ENCODE measurements at places on chromosomes 11 and 22.

DNA sequence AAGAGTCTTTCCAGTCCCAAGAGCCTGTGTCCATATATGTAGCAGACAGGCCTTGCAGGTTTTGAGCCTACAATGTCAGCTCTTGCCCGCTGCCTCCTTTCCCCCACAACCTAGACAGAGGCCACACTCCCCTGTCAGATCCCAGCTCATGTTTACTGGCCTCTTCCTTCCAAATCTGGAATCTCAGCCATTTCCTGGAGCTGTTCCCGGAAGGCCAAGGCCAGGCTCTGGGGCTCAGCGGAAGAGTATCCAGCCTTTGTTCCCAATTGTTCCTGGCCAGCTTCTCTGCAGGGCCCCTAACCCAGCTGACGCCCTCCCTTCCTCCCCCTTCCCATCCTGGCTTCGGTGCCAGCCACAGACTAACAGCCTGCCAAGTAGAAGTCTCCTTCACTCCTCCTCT lies 1.0 kb upstream of the ROBO4 start:
- no peak for DNase-seq

- no peak for DNase-seq
Measured at GRCh38 chr11:65917434-65918210, 1.2 kb downstream of the C11orf68 start.

DNA sequence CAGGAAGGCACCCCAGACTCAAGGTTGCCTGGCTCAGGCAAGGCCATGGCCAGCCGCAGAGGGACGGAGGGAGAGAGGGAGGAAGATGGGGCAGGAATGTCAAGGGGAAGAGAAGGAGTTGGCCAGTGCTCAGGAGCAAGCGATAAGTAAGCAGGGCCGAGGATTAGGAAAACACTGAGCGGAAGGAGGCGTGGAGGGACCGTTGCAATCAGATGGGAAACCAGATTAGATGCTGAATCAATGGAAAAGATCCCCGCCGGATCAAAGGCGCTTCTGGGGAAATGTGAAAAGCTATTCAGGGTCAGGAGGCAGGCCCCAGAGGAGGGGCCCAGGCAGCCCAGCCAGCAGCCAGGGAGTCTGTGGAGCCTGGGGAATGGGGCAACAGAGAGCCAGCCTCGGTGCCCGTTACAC lies 26.6 kb upstream of the MYEOV start:
- no peak for DNase-seq

DNA sequence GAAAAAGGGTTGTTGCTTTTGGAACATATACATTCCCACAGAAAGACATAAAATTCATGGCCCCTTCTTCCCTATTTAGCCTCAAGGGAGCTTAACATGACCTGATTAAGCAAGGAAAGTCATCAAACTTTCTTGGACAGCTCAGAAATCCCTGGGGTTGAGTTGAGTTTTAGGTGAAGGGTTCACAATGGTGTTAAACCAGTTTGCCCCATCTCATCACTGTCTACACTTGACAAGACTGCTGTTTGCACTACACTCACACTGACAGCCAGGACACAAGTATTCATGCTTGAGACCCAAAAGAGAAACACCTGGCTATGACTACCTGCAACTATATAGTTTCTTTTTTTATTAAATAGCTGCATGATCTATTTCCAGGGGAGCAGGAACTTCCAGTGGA lies 209.8 kb upstream of the TMEM45B start:
- no peak for DNase-seq

DNA sequence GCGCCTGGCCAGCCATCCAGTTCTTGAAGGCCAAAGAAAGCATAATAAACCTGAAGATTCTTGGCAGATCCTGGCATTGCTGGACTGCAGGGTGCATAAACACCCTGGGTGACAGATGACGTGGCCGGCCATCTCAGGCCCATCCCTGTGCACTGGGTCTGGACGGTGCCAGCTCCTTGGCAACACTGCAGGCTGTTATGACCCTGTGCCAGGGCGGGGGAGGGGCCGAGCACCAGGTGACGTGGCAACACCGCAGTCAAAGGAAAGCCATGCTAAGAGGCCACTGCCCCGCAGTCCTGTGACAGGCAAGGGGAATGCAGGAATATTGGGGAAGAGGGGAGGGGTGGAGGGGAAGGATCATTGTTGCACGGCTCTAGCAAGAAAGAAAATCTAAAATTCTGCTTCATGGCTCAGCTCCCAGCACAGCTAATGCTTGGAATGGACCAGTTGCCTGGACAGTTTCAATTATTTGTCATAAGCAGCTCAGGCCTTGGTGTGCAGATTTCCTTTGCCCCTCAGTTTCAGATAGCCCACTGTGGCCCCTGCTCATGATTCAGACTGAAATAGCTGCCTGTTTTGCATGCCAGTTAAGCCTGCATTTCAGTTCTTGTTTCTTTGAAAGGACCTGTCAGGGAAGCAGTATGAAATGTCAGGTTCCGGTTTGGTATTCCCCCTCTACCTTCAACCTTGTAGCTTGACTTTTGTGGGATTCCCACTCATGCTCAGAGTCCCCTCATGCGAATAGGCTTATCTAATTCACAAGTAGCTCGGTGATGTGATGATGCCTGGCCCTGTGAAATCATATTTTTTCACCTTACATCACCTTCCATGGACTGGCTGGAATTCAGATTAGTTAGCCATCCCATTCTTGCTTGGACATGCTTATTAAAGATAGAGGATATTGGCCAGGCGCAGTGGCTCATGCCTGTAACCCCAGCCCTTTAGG lies 29.7 kb upstream of the DDX6 start:
- DNase-seq = peak; percentile 8

DNA sequence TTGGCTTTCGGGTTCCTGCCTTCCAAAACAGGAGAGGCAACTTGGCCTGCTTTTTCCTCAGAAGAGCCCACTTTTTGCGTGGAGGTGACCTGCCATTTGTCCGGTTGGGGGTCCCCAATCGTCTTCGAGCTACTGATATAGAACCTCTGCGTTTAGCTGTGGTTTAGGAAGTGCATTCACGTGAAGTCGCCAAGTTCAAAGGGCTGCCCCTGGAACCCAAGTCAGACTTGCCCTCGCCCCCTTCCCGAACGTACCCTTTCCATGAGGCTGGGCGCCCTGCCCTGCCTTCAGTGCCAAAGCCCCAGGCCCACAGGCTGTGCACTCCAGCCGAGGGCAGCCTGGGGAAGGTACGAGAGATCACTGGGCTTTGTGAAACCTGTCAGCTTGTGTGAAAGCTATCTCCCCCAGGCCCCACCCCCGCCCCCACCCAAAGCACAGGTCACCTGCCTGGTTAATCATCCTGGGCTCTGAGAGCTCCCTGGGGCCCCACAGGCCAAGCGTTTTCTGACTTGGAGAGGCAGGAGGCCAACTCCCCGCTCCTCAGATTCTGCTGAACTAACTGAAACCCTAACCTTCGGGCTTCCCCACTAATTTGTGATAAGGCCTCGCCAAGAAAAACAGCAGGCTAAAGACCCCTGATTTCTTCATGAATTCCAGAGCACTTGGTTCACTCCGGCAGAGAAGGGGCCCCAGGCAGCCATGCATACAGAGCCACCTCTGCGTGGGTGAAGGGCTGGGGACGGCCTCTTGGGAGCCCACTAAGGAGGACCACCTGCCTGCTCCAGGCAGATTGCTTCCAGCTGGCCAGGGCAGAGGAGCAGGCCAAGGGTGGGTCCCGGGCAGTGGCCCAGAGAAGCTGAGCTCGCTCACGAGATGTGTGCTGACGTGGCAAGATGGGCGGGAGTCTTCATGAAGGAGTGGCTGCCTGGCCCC lies 25.8 kb upstream of the KCNQ1OT1 start:
- DNase-seq = peak; percentile 70

GRCh38 chr11:46944356-46945075 lies 8.0 kb downstream of the CSTPP1 start:
- no peak for DNase-seq

- DNase-seq = no peak
Measured at GRCh38 chr22:37843741-37844089, 419 bp downstream of the ANKRD54 start.

- DNase-seq = no peak
Measured at GRCh38 chr11:59207988-59208451, 4.7 kb downstream of the MPEG1 start.

- DNase-seq = no peak
Measured at GRCh38 chr22:49073873-49074417, 753.7 kb downstream of the BRD1 start.

DNA sequence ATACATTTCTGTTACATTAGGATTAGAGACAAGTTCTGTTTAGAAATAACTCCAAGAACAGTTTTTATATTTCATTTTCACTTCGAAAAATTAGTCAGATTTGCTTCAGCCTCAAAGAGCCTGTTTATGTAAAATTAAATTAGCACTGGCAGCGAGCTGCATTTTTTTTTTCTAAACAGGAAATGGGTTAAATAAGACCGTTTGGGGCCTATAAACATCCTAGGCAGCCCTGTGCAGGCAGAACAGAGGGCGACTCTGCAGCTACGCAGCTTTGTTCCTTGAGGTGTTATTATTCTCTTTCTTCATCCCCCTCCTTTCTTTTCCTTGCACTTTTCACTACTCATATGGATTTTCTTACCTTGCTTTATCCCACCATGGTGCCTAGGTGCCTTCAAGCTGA lies 48.7 kb downstream of the CWC15 start:
- DNase-seq = no peak

GRCh38 chr11:78080084-78080817 lies 589 bp upstream of the NDUFC2 start:
- DNase-seq = no peak

DNA sequence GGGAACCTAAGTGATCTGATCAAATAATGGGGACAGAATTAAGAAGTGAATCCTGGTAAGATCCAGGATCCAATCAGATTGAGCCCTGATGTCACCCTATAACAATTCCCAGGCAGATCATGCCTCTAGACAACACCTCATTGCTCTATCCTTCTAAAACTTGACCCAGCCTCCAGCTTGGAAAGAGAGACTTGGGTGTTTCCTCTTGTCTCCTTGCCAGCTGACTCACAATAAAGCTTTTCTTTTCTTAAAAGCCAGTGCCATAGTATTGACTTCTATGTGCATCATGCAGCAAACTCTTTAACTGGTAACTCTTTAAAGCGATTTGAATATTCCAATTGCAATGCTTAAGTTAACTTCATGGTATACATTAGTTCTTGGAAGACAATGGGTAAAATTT lies 109.6 kb upstream of the CHORDC1 start:
- DNase-seq = no peak

- DNase-seq = no peak
Measured at GRCh38 chr11:66126064-66126463, 56.0 kb downstream of the PACS1 start.

- no peak for DNase-seq
Measured at GRCh38 chr11:115317277-115318185, 186.7 kb downstream of the CADM1 start.

GRCh38 chr11:12241971-12242672 lies 131.7 kb downstream of the MICAL2 start:
- no peak for DNase-seq

GRCh38 chr11:65654375-65655349 lies 8.1 kb downstream of the RELA start:
- no peak for DNase-seq

DNA sequence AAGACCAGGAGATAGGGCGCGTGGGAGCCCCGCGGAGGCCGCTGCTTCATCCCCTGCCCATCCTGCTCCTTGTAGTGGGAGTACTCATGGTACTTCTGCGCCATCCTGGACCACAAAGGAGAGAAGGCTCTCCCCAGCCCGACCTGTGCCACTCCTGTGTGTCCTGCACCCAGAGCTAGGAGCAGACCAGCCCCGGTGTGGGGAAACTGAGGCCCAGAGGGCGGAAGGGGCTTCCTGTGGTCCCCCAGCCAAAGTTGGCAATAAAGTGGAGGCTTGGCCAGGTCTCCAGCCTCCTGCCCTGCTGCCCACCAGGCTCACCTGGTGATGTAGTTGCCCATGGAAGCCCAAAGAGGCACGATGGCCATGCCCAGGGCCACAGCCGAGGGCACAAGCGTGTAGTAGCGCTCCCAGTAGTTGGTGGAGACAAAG lies 4.7 kb downstream of the UNC93B1 start:
- no peak for DNase-seq

- DNase-seq = peak; percentile 65
Measured at GRCh38 chr22:18156878-18157713, 7.1 kb downstream of the USP18 start.

DNA sequence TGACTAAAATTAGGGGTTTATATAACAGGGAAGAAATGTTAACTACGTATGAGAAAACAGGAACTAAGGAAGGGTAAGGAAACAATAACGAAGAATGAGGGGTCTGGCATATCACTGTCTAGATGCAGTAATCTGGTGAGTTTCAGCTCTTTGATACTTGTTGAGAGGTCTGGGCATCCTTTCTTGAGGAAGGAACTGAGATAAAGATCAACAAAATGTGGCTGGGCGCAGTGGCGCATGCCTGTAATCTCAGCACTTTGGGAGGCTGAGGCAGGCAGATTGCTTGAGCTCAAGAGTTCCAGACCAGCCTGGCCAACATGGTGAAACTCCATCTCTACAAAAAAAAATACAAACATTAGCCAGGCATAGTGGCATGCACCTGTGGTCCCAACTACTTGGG lies 2.7 kb downstream of the DCDC1 start:
- DNase-seq = no peak

GRCh38 chr22:31271485-31271884 lies 20.8 kb downstream of the PIK3IP1 start:
- DNase-seq = peak; percentile 41

DNA sequence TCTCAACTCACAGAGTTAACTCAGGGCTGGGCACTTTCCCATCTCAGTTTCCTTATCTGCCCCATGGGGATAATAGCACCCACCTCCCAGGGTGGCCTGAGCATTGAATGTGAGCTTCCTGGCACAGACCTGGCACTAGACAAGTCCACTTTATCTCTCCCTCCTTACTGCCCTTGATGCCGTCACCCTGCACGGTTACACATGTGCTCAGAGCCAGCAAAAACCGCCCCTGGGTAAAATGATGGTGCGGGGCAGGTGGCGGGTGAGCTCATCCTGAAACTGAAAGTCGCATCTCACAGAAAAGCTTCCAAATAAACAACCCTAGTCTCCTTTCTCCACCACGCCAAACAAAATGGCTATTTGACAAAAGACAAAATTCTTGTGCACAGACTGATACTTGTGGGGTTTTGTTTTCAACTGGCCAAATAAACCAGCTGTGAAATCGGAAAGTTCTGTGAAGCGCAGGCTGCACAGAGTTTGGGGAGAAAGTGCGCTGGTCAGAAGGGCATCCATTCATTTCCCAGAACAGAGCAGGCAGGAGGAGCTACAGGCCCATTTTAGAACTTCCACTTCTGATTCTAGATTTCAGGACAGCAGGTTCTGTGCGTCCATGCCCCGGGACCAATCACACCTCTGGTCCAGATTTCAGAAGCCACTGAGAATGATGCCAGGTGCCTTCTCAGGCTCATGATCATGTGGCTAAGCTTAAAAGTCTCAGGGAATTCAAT lies 138.1 kb downstream of the SHANK2 start:
- no peak for DNase-seq

GRCh38 chr22:31056986-31057599 lies 24.0 kb upstream of the SMTN start:
- DNase-seq = no peak

GRCh38 chr11:66849501-66850234 lies 6.4 kb downstream of the RCE1 start:
- DNase-seq = no peak

GRCh38 chr11:12723421-12724300 lies 49.4 kb downstream of the TEAD1 start:
- DNase-seq = no peak

GRCh38 chr11:45560913-45561281 lies 104.5 kb downstream of the CHST1 start:
- no peak for DNase-seq
